ENCODE measurements at places on chromosomes 12 and 14. TPM values are rescaled to one million over a fixed set of nuclear protein-coding genes. Genes with fewer than 3 reads are reported as not detected.

The SLC25A21 gene
- not detected for total RNA-seq

The PMCH gene
- not detected for total RNA-seq

GRCh38 chr12:132146772-132147422 lies 2.6 kb downstream of the NOC4L start:
- H3K27ac ChIP-seq, result no peak overlapping the region
- H3K4me1 ChIP-seq, result peaks cover 32% of the 10 kb centered on the region
- no peak for DNase-seq
- peaks cover 23% of the 10 kb centered on the region for H3K36me3 ChIP-seq

DNA sequence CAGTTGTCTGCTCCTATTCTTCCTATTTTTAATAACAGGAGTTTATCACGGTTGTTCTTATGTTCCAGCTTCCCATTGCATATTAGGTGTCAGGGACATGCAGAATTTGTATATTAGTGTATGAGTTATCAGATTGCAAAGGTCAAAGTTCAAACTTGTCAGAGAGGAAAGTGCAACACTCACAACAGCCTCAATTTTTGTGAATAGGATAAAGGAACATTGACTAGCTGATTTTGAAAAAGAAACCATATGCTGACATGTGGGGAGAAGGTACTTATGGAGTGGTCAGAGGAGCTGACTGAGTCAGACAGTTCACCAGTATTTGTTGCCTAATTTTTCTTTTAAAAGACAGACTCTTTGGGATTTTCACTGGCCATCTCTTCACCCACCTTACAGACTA lies 222.1 kb downstream of the C12orf50 start:
- no peak overlapping the region for H3K4me3 ChIP-seq
- no peaks in the 10 kb centered on the region for H3K27me3 ChIP-seq
- no peak for DNase-seq
- H3K36me3 ChIP-seq, result no peaks in the 10 kb centered on the region
- H3K4me1 ChIP-seq, result no peaks in the 10 kb centered on the region

DNA sequence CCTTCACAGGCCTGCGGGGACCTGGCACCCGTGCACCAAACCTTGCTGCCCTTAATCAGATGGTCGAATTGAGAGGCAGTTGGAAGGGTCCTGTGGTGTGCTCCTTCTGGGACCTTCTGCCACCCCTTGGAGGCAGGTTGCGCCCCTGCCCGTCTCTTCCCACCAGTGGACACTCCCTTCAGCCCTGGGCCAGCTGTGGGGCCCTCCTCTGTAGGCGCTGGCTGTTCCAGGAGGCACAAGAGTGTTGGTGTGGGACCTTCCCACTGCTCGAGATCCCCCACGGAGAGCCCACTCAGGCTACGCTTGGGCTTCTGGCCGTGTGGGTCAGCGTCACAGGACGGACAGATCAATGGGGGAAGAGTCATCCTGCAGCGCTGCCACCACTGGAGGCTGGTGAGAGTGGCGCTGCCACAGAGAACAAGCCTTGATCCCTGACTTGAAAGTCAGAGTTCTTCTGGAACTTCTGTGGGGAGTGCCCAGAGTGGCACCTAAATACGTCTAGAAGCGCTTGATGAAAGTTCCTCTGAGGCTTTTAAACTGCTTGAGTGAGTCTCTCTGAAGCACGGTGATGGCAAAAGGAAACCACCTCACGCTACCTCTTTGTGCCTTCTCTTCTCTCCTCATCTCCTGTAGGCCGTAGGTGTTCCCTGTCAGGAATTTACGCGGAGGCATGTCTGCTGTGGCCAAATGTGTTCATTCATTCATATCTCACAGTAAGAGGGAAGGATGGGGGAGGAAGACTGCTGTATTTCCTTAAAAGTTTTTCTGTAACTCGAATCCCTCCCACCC lies 48.3 kb downstream of the TRAF3 start:
- H3K27me3 ChIP-seq, result no peaks in the 10 kb centered on the region
- H3K36me3 ChIP-seq, result peaks cover 47% of the 10 kb centered on the region
- peaks cover 91% of the 10 kb centered on the region for H3K4me1 ChIP-seq
- H3K27ac ChIP-seq, result peak overlapping the region; percentile 75
- no peak overlapping the region for H3K4me3 ChIP-seq

Measured in activated CD4-positive, alpha-beta T cell treated with anti-CD3 and anti-CD28 coated beads for 36 hours (primary cell).